ENCODE measurements at places on chromosomes 2 and 18.

DNA sequence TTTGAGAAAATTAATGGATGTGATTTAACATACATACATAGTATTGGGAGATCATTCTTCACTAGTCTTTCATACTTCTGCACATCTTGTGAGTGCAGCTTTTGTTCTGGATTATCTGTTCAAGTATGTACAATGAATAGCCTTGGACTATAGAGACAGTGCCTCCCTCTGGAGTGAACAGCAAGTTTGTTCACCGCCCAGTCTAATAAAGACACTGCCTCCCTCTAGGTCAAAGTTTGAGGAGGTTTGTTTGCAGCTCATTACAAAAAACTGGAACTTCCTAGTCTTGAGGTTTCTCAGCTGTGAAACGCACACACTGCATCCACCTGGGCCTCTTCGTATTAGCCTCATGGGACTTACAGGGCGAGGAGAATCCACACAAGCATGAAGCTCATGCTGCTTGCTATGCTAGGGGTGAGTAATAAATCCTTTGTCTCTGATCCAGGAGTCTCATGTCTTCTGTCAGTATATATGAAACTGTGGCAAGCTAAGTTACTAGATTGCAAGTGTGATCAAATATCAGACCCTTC lies 26.0 kb upstream of the LAPTM4A start:
- no peak for DNase-seq

GRCh38 chr2:174771631-174772471 lies 7.6 kb upstream of the CHRNA1 start:
- peak; percentile 47 for DNase-seq

DNA sequence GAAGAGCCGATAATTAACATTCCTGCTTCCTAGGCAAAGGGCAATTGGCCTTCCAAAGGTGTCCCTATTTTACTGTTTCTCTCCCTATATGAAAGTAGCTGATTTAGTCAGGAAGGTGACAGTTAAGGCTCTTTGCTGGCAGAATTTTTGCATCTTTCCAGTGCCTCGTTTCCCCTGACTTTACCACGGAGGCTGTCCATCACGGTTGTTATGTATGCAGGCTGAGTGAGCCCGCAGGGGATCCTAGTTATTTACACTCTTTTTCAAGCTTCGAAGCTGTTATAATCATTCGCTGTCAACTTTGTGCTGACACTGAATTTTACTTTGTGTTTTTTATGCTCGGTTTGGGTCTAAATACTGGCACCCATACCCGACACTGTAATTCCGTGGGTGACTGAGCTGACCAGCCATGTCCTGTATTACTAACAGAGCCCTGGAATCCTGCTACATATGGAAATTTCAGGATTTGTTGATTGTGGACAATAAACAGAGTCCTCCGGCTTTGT lies 713.8 kb upstream of the FANCL start:
- DNase-seq: no peak

- DNase-seq: no peak
Measured at GRCh38 chr18:6059551-6059950, 164.2 kb upstream of the TMEM200C start.

GRCh38 chr2:142585785-142586184 lies 291.7 kb upstream of the KYNU start:
- no peak for DNase-seq

- DNase-seq: no peak
Measured at GRCh38 chr2:240367721-240368120, 67.7 kb upstream of the GPC1 start.

- DNase-seq: no peak
Measured at GRCh38 chr2:283996-284794, 3.7 kb downstream of the ALKAL2 start.

- no peak for DNase-seq
Measured at GRCh38 chr2:210768329-210768910, 212.0 kb downstream of the CPS1 start.

DNA sequence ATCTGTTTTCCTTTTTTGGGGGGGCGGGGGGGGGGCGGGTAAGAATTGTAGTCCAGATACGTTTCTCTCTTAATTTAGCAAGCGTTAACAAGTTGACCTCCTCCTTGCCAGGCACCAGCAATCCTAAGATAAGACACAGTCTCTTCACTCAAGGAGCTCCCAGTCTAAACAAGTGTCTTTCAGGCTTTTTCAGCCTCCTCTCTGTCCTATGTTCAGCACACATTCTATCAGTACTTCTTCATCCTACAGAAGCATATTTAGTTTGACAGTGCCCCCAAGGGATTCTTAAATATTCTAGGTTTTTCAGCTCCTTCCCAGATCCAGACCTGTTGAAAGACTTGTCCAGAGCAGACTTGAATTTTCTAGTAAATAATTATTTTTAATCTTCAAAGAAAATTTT lies 2.7 kb downstream of the PPP1CB start:
- no peak for DNase-seq

DNA sequence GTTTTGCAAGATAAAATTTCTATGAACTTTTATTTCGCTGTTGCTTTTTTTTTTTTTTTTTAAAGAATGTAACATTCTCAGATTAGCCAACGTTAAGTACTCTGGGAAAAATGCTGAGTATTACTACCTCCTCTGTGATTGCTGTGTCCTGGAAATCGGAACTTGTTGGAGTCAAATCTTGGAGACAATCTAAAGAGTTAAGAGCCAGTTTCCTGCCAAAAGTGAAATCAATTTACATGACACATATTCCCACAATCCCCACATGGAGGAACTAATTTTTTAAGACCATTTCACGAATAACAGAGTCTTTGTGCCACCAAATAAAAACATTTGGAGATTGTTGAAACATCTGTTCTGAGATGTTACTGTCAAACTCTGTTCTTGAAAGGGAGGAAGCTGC lies 127.8 kb downstream of the MEP1B start:
- no peak for DNase-seq

GRCh38 chr18:46332286-46332801 lies 228.2 kb downstream of the HAUS1 start:
- no peak for DNase-seq

DNA sequence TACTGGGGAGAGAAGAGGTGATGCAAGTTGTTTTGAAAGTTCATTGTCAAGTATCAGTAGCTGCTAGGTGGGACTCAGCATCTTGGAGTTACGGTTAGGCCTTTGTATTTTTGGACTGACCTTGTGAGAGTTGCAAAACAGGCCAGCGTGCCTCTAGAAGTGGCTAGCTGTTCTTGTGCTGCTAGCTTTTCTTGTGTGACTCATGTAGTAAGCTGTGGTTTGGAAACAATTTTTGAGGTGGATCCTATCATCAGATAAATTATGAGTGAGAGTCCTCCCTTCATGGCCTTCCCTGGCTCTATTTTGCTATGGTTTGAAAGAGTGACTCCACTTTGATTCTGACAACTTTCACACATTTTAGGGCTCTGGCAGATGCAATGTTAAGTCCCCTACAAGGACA lies 409.2 kb upstream of the HS6ST1 start:
- DNase-seq: no peak

DNA sequence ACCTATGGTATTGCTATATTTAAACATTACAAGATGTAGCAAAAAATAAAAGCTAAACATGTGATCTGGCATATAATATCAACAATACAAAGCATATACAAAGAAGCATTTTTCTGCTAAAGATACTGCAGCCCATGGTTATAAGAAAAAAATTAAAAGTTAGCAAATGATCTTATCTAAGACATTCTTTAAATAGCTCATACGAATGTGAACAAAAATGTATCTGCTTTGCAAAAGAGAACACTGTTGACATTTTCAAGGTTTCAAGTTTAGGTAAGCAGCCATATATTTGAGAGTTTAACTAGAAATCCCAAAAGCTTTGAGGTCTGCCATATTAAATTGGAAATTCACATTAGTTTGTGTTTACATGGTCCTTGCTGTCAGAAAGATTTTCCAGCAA lies 301.0 kb upstream of the SLC39A10 start:
- DNase-seq: no peak

DNA sequence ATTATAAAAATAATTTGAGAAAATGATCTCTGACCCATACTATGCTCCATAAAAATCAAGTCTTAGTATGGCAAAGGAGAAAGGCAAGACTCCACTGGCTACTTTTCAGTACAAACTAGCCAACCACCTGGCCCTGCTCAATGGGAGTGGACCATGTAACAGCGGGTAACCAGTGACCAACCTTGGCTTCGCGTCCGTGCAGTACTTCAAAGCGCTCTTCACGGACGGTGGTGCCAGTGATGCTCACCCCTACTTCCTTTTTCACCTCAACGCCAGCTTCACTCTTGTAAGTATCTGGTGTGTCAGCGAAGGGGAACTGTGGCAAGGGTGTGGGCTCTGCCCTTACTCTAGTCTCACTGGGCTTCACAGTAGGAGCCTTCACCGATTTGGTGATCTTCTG lies 23.3 kb downstream of the TTN start:
- no peak for DNase-seq

GRCh38 chr2:199692489-199692888 lies 158.5 kb downstream of the FTCDNL1 start:
- DNase-seq: no peak

- no peak for DNase-seq
Measured at GRCh38 chr18:6132751-6133368, 237.5 kb upstream of the TMEM200C start.

DNA sequence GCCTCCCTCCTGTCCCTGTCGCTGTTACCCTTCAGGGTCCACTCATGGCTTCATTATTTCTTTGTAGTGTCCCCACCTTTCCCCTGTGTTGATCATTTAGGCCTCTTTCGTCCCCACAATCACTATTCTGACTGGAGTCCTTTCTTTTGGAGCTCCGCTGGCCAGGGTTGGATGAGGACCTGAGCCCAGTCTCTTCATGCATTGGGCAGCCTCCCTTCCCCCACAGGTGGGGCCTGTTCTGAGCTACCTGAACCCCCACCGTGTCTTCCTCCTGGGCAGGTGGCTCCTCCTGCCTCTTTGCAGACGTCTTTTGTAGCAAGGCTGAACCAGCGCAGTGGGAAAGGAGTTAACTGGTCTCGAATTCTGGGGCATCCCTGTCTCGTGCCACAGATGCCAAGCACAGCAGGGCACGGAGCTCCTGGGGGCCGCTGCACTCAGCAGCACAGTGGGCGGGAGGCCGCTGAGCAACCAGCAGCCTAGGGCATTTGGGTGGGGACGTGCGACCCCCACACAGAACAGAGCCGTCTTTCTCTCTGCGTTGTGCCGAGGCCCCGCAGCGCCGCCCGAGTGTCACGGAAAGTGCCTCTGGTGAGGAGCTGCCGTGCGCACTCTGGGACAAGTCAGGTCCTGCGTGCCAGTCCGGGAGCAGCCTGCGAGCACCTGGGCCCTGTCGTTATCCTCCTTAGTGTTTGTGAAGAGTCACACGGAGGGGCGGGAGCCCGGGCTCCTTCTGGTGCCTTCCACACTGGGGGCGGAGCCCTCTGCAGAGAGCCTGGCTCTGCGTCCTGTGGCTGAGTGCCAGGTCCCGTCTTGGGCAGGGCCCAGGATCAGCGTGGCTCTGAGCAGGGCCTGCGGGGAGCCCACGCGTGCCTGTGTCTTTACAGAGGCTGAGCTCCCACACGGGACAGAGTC lies 130.1 kb downstream of the NFATC1 start:
- DNase-seq: no peak

DNA sequence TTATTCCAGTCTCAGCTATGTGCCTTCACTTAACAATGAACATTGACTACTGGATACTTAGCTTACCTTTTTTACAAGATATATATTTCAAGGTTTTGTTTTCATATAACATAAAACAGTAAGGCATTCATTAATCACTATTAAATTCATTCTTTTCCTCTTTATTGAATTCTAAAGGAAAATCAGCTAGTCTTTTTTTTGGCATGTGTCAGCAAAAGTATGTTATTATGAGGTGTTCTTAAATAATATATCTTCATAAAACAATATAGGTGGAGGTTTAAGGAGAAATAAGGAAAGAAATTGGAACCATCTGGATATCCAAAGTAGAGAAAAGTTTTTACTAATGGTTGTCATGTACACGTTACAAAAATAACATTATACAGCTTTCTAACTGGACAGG lies 472.6 kb downstream of the ARHGAP15 start:
- no peak for DNase-seq

DNA sequence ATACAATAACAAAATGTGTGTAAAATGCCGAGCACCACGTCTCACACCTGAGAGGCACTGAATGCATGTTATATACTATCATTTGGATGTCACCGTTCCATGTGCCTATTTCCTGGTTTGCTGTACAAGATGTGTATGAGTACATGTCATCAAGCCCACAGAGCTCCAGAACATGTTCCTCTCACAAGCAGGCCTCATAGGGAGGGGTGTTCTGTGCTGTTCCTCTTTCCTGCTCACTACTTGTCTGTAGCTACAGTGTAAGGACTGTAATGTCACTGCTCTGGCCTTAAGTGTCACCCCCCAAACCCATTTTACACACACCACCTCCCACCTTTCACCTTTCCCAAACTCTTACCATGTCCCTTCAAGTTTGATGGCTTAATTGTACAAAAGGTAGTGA lies 1.8 kb downstream of the AFF3 start:
- no peak for DNase-seq

GRCh38 chr2:105935063-105935462 lies 190.4 kb downstream of the NCK2 start:
- no peak for DNase-seq

DNA sequence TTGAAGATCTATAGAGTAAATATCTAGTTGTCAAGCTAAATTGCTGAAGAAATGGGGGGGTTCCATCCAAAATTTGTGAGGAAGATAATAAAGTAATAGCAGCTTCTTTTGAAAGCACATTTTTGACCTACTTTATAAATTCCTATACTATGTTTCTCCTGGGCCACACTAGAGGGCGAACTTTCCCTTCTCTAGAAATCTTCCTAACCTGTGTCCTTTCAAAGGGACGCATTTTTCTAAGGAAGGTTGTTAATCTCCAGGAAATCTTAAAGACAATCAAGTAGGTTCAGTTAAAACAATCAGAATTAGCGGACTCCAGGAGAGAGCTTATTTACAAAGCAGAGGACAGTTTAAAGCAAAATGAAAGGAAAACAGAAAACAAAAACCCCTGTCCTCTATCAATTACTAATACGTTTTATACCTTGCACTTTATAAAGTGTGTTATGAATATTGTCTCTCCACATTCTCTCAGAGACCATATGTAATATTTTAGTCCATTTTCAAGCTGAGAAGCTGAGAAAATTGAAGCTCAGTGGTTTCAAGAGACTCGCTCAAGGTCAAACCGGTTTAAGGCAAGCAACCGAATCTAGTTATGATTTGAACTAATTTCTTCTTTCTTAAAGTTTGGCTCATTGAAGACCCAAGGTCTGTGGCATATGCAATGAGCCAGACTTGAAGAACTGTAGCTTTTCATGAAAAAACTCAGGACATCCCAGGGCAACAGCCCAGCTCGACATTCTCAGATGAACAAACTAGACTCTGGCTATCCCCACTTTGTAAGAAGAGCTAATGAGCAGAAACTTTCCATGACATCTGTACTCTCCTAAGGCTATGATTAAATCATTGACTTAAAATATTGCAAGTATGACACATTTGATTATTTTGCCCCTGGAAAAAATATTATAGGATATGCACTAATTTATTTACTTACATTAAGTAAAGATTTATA lies 273.6 kb downstream of the PAX3 start:
- DNase-seq: no peak

GRCh38 chr2:175883586-175884194 lies 118.4 kb downstream of the LNPK start:
- DNase-seq: no peak

DNA sequence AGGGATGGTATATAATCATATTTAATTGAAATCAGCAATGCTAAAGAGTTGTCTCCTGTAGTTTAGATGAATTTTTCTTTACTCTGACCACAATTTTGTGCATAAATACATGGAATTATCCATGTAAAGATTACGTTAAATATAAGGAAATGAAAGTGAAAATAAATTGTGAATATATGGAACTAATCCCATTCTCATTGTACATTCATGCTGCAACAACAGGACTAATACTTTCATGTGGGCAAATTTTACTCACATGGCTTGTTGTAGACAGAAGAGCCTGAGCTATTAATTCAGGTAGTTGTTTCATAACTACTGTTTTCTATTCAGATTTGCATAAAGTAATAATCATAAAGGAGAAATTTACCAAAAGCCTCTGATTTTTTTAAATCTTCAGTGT lies 357.8 kb downstream of the ARHGAP15 start:
- no peak for DNase-seq

Measured in activated CD8-positive, alpha-beta memory T cell treated with anti-CD3 and anti-CD28 coated beads, Interleukin-2, amount 50 U/mL, for 4 hours (primary cell).